CD4-positive, alpha-beta T cell treated with Interleukin-1 beta for 1 hour (primary cell): ENCODE measurements at places on chromosomes 6 and 20.

GRCh38 chr6:54860132-54860531, 13.6 kb downstream of the FAM83B start:
- DNase-seq = no peak

DNA sequence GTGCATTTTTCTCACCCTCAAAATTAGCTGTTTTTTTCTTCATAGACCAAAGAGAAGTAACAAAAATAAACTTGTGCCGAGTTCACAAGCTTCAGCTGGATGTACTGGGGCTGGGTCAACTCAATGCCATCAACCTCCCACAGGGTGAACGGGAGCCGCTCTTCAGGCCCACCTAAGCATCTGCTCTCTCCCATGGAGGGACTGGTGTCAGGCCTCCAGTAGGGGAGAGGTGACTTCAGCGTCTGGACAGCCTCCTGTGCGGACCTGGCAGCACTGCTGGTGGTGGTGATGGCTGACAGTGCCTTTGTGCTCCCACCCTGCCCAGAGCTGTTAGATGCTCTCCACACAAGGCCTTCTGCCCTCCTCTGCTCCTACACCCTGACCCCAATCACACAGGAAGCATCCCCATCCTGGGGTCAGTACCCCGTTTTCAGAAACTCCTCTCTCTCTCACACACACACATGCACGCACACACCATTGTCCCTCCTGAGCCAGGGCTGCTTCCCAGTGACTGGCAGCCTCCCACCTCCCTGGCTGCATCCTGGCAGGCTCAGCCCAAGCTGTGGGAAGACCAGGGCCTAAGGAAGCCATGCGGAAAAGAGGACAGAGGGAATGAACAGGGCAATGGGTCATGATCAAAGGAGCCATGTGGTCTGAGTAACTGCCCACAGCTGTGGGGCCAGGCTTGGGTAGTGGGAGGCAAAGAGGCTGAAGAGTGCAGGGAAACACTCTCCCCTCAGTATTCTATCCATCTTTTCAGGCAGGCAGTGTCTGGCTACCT, 17.7 kb downstream of the CST8 start:
- no peak for DNase-seq

- DNase-seq = no peak
Observed at GRCh38 chr6:44080561-44081521, 46.4 kb downstream of the MRPL14 start.

DNA sequence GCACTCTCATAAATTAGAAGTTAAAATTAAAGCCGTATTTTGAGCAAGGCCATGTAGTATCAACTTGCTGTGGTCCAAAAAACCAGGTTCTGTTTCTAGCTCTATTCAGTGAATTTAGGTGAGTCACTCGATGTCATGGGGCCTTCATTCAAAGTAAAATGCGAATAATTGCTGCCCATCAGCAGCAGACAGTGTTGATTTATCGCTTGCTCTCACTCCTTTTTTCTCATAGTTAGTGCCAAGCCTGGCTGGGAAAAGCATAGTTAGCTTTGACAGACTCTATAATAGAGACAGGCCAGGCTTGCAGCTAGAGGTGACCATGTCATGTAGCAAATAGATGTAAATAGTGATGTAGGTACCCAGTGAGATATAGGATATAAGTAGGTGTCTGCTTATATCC, 136.0 kb downstream of the EDN1 start:
- DNase-seq = no peak

GRCh38 chr20:11982289-11982954, 64.7 kb downstream of the BTBD3 start:
- no peak for DNase-seq

GRCh38 chr6:1129131-1129530, 182.8 kb upstream of the FOXQ1 start:
- DNase-seq = no peak
